GM23338 (cell line): ENCODE measurements at places on chromosomes 12 and 14.

DNA sequence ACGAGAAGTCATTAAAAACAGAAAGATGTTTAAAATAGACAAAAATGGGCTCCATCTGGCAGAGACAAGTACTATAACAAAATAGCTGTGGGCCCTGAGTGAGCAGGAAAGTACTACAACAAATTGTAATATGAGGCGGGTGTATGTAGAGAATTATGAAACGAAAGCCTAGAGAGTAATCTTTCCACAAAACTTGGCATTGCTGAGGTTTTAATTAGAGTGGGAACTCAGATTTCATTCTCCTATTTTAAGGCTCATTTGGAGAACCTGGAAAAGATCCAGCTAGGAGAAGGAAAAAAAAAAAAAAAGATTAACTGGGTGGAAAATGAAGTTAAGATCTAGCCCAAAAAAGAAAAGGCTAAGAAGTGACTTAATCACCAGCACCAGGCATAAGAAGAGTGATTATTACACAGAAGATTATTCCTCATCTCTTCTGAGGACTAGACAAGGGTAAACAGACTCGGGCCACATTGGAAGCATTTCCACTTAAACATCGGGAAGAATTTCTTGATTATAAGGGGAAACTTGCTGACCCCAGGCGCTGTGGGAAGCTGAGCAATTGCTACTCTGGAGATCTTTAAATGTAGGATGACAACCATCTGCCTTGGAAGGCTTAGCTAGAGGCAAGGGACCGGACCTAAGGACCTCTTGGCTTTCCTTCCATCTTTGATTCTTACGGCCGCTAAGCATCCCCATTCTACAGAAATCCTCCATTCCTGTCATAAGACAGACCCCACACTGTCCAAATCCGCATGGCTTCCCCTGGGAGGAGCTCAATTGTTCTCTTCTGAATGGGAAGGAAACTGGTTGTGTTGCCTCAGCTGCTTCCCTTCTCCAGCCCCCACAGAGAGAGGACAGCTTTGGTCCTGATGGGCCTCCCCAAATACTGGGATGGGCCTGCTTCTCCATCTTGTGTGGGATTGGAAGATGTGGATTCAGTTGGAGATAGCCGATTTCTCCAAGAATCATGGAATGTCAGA is 40.6 kb downstream of the IGF1 start:
- DNase-seq = no peak

DNA sequence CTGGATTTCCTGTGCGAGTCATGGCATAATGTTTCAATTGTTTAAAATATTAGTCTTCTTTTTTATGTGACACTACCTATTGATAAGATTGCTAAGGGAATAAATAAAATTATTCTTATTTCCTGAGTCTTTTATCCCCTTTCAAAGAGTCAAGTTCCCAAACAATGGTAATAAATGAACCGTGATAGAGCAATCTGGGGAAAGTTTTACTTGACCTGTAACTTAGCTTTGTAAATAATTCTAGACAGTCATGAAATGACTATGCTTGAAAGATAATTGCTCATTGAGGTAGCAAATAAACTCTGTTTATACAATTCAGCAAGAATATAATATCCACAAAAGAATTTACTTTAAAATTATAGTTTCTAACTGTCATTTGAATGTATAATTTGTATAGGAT is 82.1 kb downstream of the TSPAN8 start:
- no peak for DNase-seq

DNA sequence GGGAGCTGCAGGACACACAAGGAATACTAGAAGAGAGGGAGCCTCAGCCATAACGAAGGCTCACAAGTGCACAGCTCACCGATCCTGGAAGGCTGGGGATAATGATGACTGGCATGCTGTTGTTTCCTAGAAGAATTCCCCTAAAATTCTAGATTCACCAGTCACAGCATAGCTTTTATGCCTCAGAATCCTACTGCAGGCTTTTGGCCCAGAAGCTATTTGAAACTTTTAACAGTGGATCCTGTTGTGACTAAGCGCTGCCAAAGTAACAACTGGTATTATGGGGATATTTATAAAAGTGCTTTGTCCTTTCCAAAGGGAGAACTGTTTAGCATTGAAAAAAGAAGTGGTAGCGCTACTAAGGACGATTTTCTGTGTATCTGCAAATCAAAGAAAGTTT is 214.1 kb upstream of the PELI2 start:
- no peak for DNase-seq

- no peak for DNase-seq
These were observed 230.1 kb downstream of the FOXN3 start for GRCh38 chr14:89186856-89187376.

DNA sequence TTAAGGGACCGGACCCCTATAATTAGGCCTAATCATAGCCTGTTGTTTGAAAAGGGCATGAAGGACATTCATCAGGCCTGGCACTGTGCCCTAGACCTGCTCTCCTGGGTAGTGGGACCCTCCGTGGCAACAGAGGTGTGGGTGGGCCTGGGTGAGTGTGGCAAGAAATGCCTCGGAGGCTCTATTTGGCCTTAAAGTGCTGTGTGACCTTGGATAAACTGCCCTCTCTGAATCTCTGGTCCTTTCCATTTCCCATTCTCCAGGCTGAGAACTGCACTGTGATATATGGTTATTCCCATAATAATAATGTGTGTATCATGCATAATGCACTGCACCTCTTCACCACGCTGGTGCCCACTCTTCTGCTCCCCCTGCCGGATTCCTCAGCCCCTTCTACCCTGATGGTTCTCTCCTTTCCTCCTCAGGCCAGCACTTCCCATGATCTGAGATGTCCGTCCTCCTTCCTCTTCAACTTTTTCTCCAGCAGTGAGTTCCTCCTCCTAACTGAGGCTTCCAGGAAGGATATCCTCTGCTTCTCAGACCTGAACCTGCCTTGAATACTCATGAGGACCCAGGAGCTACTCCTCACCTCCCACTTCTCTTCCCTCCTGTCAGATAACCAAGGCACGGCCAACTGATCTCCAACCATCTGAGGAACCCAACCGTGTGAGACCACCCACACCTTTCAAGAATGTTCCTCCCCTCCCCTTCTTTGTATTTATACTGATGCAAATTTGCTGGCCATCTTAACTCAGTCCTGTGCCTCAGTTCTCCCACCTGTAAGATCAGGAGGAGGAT is 111.0 kb upstream of the PZP start:
- no peak for DNase-seq

- no peak for DNase-seq
These were observed 217.0 kb downstream of the SLC41A2 start for GRCh38 chr12:104741077-104741476.

DNA sequence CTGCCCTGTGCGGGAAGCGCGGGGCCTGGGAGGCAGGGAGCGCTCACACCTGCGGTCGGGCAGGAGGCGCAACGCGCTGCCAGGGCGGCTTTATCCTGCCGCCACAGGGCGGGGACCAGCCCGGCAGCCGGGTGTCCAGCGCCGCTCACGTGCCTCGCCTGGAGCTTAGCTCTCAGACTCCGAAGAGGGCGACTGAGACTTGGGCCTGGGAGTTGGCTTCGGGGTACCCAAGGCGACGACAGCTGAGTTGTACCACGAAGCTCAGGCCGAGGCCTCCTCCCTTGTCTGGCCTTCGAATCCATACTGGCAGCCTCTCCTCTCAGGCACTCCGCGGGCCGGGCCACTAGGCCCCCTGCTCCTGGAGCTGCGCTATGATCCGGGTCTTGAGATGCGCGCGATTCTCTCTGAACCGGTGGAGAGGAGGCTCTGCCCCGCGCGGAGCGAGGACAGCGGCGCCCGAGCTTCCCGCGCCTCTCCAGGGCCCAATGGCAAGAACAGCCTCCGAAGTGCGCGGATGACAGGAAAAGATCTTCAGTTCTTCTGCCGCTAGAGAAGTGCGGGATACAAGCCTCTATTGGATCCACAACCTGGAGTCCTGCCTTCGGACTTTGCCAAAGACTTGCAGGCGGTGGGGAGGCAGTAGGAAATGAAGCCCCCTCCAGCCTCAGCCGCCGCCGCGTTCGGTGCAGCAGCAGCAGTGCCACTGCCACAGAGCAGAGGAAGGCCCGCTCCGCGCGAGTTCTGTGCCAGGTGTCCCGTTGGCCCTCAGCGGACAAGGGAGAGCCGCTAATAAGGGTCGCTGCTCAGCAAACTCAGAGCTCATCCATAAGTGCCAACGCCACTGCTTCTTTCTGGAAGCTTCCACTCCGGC is 6.8 kb downstream of the SIX1 start:
- DNase-seq = peak; percentile 84

DNA sequence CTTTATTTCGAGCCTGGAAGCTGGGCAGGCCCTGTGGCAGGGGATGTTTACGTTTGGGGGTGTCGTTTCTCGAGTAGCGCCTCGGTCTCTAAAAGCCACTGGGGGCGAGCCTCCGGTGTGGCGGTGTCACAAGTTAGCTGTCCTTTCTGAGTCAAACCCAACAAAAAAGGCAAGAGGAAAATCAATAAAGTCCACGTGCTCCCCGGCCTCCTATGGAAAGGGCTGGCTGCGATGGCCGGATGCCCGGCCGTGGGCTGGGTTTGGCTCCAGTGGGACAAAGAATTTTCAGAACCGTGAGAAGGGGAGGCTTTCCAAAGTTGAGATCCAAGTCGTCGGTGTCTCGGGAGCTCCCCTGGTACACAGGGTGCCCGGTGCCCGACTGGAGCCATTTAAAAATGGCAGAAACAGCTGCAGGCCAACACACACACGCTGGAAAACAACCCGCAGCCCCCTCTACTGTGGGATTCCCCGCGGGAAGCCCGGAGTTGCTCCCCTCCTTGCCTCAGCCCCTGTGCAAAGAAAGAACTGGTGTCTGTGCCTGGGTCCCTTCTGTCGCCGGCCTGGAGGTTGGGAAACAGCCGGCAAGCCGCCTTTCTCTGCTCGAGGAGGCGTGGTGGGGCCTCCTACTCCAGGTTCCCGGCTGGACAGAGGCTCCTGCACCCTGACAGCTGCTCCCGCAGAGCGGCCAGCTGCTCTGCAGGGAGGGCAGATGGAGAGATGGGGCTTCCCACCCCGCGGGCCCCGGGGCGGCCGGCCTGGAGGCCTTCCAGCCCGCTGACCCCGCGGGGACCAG is 1.9 kb downstream of the BCL7A start:
- DNase-seq = peak; percentile 50

DNA sequence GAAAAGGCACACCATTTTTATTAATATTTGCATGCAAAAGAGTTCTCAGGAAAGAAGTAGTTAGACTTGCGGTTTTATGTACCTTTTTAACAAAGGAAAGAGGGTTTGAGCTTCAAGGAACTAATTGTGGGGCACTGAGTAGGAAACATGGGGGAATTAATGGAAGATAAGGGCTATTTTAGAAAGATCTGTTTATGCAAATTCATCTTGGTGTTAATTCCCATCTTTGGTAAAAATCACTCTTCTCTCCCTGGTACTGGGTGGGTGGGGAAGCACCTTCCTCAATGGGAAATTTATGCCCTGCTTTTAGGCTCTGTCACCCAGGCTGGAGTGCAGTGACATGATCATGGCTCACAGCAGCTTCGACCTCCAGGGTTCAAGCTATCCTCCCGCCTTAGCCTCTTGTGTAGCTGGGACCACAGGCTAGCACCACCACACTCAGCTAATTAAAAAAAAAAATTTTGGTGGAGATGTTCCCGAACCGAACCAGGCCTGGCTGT is 30.1 kb upstream of the RESF1 start:
- DNase-seq = no peak

DNA sequence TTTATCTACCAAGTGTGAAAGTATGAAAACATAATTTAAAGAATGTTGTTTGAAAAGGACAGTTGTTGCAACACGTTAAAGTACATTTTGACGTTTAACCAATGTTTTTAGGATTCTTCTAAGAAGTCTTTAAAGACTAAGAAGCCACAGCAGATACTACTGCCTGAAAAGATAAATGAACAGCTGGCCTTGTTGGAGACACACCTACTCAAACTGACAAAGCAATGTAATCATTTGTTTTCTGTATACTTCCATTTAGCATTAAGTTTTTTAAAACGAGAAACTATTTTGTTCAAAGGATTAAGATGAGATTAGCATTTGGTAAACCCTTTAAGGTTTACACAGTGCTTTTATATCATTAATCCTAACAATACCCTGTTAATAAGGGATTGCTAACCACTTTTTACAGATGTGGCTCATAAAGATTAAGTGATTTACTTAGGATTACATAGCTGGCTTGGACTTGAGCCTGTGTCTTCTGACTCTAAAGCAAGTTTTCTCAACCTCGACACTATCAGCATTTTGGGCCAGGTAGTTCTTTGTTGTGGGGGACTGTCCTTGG is 134.4 kb downstream of the CFAP54 start:
- DNase-seq = no peak

DNA sequence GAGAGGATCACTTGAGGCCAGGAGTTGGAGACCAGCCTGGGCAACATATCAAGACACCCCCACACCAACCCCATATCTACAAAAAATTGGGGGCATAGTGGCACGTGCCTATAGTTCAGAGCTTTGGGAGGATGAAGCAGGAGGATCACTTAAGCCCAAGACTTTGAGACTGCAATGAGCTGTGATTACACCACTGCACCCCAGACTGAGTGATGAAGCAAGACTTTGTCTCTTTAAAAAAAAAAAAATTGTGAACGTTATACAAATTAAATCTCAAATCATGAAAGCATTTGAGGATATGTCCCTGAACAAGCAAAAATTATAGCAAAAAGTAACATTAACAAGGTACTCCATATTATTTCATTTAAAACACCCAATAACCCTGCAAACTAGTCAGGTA is 2.9 kb downstream of the LRP6 start:
- no peak for DNase-seq

GRCh38 chr12:2955888-2956287 is 3.3 kb upstream of the TEAD4 start:
- no peak for DNase-seq

GRCh38 chr14:63726499-63726898 is 1.4 kb downstream of the SGPP1 start:
- no peak for DNase-seq

- peak; percentile 81 for DNase-seq
These were observed 13.4 kb upstream of the ALDH2 start for GRCh38 chr12:111753144-111753881.

GRCh38 chr12:80268924-80269749 is 169.8 kb downstream of the OTOGL start:
- DNase-seq = no peak

DNA sequence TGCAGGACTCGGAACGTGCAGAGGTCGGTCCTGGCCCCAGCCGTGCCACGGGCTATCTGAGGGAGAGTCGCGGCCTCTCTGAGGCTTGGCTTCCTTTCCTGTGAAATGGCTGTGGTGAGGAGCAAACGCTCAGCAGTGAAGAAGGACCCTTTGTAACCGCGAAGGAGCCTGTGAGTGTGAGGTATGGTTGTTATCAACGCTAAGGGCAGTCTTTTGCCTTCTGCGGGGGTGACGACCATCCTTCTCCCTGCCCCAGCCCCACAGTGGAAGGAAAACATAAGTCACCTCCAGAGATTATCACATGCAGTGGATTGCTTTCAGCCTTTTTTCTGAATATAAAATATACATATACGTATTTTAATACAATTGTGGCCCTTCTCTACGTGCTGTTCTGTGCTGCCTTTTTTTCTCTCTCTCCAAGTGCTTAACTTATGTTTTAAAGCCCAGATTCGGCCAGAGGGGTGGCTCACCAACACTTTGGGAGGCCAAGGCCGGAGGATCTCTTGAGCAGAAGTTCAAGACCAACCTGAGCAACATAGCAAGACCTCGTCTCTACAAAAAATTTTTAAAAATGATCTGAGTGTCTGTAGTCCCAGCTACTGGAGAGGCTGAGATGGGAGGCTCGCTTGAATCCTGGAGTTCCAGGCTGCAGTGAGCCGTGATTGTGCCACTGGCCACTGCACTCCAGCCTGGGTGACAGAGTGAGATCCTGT is 17.4 kb downstream of the TAMALIN start:
- no peak for DNase-seq

GRCh38 chr12:65923228-65923627 is 98.9 kb downstream of the HMGA2 start:
- DNase-seq = no peak

- DNase-seq = no peak
These were observed 163.8 kb upstream of the MYL2 start for GRCh38 chr12:111084158-111084557.
